ENCODE measurements at places on chromosomes 3 and 15.

GRCh38 chr15:79886124-79886523 lies 10.7 kb downstream of the MTHFS start:
- DNase-seq: no peak

DNA sequence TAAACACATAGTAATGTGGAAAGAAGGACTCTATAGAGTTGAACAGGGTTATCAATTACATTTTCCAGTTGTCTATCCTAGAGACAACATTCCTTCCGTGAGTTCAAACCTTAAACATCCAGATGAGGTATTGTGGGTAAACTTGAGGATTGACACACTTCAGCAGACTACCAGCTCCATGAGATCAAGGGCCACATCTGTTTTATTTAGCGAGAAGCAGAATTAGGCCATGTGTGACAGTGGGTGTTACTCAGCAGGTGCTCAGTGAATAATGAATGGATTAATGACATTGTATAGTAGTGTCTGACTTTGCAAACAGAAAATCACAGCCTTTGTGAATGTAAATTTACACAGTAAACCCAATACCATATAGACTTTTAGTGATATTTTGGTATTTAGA lies 941.1 kb upstream of the CFAP20DC start:
- no peak for DNase-seq

DNA sequence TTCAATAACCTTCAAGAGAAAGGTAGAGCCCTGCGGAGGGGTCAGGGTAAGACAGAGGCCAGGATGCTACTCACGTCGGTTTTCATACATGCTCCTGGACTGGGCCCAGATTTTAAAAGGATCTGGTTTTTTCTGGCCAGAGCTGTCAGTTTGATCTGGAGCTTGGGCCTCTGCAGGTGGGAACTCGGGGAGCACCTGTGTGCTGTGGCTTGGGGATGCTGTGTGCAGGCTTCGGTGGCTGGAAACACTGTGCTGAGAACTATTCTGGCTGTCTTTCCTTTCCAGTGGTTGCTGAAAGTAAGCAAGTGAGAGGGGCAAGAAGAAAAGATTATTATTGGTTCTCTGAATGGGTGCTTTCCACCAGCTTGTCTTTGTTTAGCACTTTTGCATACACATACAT lies 647.6 kb downstream of the MAGI1 start:
- no peak for DNase-seq

DNA sequence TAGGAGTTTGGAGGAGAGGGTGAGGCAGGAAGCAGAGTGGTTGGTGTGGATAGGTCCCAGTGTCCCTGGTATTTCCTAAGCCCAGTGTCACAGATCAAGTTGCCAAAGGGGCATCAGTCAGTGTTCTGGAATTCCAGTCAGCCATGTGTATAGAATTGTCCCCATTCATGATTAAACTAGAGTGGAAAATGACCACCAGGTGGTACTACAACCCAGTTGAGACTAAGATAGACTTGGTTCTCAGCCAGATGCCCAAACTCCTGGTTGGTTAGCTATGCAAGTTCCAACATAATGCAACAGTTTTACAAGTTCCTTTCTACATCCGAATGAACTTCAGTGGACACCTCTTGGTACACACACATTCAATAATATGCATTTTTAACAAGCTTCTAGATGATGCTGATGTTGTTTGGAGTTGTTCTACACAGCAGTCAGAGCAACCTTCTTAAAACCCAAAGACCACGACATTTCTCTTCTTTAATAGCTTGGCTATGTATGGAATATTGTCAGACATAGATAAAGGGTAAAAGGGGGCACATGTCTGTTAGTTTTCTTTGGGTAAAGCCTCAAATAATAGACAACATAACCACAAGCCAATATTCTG lies 8.4 kb upstream of the ATR start:
- peak; percentile 86 for DNase-seq

DNA sequence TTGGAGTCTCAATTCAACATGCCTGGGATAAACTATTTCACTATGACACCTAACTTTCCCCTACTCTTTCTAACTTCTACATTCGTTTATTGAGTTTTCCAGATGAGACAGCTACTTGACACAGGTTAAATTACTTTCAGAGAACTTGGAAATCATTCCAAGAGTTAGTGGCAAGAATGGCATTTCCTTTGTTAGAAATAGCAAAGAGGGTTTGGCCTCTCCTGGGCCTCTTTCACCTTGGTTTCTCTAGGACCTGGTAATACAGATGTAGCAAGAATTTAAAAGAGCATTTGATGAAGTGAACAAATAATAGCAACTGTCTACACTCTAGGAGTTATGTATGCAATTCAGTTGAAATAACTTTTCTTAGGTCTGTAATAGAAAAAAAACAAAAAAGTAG lies 748.9 kb downstream of the MECOM start:
- no peak for DNase-seq

GRCh38 chr3:127652246-127652995 lies 20.3 kb upstream of the ABTB1 start:
- peak; percentile 82 for DNase-seq

DNA sequence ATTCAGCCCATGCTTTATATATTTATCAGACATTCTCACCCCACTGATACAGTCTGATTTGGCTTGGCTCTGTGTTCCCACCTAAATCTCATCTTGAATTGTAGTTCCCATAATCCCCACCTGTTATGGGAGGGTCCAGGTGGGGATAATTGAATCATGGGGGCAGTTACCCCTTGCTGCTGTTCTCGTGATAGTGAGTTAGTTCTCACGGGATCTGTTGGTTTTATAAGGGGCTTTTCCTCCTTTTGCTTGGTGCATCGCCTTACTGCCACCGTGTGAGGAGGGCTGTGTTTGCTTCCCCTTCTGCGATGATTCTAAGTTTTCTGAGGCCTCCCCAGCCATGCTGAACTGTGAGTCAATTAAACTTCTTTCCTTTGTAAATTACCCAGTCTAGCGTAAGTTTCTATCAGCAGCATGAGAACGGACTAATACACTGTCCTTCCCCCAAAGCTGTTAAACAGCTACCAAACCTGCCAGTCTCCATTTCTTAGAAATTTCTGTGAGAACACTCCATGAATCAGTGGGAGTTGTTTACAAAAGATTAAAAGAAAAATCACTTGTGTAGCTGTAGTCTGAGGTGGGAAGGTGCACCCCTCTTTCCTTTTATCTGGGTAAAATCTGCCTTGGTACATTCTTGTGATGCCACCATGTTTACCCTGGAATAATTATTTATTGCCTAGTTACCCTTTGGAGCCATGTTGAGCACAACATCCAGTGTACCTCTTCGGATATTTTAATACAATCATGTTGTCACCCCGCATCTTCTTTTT lies 160.5 kb downstream of the THSD4 start:
- no peak for DNase-seq

- DNase-seq: peak; percentile 62
These were observed 4.3 kb downstream of the ISL2 start for GRCh38 chr15:76340803-76341365.
